GM23248 (cell line): ENCODE measurements at places on chromosomes 6 and 20. TPM values are rescaled to one million over a fixed set of nuclear protein-coding genes. Genes with fewer than 3 reads are reported as not detected.

Gene PLCB4
- 9.5 and 10.5 TPM in 2 replicates for total RNA-seq

DNA sequence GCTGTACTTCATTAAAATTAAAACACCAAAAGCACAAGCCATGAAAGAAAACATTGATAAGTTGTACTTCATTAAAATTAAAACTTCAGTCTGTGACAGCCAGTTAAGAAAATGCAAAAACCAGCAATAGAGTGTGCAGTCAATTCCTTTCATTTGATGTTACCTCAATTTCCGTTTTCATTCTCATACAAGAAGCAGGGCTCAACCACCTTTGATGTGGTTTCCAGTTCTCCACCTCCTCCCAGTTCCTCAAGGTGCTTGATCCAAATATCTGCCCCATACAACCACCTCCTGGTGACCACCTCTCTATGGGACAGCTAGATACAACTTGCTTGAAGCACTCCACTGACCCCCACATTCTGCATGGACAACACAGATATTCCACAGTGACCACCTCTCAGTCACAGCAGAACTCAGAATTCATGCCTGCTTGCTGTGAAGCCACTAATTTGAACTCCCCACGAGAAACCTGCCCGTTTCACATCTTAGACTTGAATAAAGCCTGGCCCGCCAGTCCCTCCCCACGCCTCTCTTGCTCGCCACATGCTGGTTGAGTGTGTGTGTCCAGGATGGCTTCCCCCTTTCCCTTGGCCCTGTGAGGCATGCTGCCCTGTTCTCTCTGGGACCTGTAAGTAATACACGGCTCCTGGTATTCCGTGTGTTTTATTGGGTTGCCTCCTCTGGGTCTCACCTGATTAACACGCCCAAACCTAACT lies 66.1 kb downstream of the FAM50B start:
- H3K27me3 ChIP-seq: no peaks in the 10 kb centered on the region
- H3K27ac ChIP-seq: no peak overlapping the region
- H3K4me1 ChIP-seq: peaks cover 52% of the 10 kb centered on the region
- H3K36me3 ChIP-seq: no peaks in the 10 kb centered on the region

Gene PROCR
- 34.4 and 44.3 TPM in 2 replicates for total RNA-seq

DNA sequence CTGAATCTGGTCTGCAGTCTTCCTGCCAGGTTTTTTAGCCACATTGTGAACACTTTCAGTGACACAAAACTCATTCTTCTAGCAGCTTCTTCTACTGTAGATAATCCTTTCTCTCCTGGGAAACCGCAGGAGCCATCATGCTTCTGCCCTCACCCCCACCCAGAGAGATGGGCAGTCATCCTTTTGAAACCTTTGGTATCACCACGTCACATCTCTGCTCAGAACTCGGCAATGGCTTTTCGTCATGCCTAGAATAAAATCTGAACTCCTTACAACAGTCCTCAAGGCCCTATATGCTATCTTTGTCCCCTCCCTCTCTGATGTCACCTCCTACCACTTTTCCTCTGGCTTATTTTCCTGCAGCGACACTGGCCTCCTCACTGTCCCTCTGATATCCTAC lies 46.4 kb upstream of the ZNFX1 start:
- peaks cover 19% of the 10 kb centered on the region for H3K4me1 ChIP-seq
- no peak for DNase-seq
- no peak overlapping the region for H3K4me3 ChIP-seq

- peaks cover 12% of the 10 kb centered on the region; the same call in 1 of the 2 replicates for H3K27me3 ChIP-seq
- no peak overlapping the region for H3K4me3 ChIP-seq
- H3K4me1 ChIP-seq: no peaks in the 10 kb centered on the region
- no peak for DNase-seq
- no peak overlapping the region for H3K27ac ChIP-seq
- H3K36me3 ChIP-seq: no peaks in the 10 kb centered on the region
These were observed 24.1 kb downstream of the KIF25 start for GRCh38 chr6:168021581-168021980.

GRCh38 chr20:20666359-20666758 lies 46.1 kb downstream of the RALGAPA2 start:
- no peak overlapping the region for H3K4me3 ChIP-seq
- H3K27ac ChIP-seq: no peak overlapping the region
- DNase-seq: no peak
- H3K4me1 ChIP-seq: no peaks in the 10 kb centered on the region
- H3K36me3 ChIP-seq: no peaks in the 10 kb centered on the region

Gene OLIG3
- not detected in 2 replicates for total RNA-seq

DNA sequence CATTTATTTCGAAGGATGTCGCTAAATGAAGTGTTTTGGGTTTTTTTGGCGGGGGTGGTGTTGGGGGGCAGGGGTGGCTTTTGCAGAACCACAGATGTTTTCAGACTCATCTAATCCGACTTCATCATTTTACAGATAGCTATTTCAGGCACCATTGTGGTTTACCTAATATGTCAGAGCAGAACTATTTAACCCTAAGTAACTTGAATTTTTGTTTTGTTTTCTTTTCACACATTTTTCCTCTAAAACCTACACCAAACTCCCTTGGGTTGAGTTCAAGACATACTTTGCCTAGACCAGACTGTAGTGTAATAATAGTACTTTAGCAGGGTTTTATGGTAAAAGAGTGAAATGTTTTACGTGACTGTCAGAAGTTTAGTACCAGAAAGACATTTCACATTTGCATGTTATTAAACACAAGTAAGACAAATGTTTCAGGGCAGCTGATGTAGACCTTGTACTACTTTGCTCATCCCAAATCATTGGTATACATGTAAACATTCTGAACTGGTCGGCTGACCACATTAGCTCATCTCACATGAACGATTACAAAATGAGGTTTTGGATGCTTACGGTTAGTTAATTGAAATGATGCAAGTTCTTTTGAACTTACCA lies 37.7 kb downstream of the MAP3K4 start:
- H3K4me1 ChIP-seq: peaks cover 62% of the 10 kb centered on the region
- peak overlapping the region; percentile 93 for H3K27ac ChIP-seq
- H3K27me3 ChIP-seq: no peaks in the 10 kb centered on the region
- DNase-seq: peak; percentile 94
- H3K4me3 ChIP-seq: peak overlapping the region; percentile 51
- H3K36me3 ChIP-seq: no peaks in the 10 kb centered on the region
